HS-27A (cell line): ENCODE measurements at places on chromosomes 12 and 14.

GRCh38 chr12:121124402-121125109, 8.1 kb upstream of the P2RX7 start:
- DNase-seq = peak; percentile 86

- DNase-seq = no peak
Observed at GRCh38 chr12:120690978-120691377, 4.0 kb downstream of the MLEC start.

DNA sequence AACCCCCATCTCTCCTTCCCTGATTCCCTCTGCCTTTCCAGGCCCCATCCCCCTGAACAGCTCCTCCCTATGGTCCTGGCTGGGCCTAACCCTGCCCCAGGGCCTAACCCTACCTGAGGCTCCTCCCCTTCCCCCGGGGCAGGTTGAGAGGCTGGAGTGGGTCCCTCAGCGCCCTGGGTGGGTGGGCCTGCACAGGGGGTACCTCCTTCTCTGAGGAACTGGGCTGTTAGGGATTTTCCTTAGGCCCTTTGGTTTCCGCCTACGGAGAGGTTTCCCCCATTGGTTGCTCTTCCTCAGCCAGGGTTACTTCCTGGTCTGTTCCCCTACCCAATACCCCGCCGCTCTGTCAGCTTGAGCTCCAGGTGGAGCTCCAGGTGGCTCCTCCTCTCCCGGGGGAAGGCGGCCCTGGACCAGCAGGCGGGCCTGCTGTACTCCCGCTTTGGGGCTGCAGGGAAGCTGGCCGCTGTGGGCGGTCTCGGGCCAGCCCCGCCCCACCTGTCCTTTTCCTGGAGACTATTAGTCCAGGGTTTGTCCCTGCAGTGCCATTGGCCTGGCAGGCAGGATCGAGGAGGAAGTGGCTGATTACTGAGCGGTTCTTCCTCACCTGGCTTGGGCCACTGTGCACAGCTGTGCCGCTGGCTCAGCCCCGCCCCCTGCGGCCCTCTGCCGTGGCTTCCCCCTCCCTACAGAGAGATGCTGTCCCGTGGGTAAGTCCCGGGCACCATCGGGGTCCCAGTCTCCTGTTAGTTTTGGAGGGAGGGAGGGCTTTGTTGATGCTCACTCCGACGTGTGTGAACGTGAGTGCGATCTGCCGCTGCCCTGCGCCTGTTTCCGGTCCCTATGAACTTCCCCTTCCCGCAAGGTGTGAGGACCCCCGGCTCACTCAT, 2.5 kb downstream of the C12orf57 start:
- DNase-seq = no peak

DNA sequence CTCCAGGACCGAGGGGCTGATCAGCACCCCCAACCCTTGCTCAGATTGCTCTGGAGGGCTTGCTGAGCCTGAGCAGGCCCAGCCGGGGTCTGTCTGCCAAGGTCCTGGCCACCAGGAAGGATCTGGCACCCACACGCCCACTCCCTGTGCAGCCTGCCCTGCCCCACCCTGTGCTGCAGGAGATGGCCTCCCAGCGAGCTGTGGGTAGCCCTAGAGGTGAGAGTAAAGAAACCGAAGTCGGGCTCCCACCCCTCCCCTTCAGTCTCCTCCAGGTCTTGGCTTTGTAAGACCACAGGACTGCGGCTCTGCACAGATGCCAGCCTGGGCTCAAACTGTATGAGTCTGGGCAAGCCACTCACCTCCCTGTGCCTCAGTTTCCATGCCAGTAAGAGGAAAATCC, 307.8 kb downstream of the BCL11B start:
- DNase-seq = no peak

DNA sequence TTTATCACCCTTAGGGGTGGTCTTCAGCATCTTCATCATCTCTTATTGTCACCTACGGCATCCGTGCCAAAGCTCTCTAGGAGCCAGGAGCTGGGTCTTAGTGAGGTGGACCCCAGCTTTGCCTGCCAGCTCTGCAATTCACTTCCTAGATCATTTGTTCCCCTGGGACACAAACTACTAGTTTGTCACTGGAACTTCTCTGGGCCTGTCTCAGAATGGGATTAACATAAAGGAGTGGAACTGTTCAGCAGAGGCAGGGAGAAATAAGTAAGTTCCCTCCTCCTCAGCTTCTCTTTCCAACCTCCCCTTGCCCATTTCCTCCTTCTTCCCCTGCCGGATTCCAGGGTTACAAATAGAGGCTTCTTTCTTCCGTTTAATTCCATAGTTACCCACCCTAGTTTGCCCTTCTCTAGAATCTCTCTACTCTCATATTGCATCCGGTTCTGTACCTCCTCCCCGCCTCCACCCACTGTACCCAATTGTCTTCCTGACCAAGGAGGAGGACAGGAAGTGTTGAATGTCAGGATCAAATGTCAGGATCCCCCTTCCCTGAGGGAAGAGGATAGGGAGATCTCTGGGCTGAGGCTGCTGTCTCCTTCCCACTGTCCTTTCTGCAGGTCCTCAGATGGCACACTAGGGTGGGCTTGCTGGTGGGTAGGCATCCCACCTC, 25.0 kb downstream of the LARP4 start:
- DNase-seq = no peak
